H7 (cell line): ENCODE measurements at places on chromosomes 1 and 21. TPM values are rescaled to one million over a fixed set of nuclear protein-coding genes. Genes with fewer than 3 reads are reported as not detected.

Gene NUP210L
- total RNA-seq = 0.03 TPM in 1 of 2 replicates, not detected in the other

Gene GBP6
- not detected in 2 replicates for total RNA-seq

Gene PHC2
- 43.9 and 50.5 TPM in 2 replicates for total RNA-seq

Gene DCDC2B
- not detected in 2 replicates for total RNA-seq

Gene ARTN
- total RNA-seq = 9.7 and 11.3 TPM in 2 replicates

Gene CCDC30
- 0.87 and 1.4 TPM in 2 replicates for total RNA-seq

Gene OR2G6
- not detected in 2 replicates for total RNA-seq

Gene C1orf74
- total RNA-seq = 5.9 and 6.1 TPM in 2 replicates

Gene SNX7
- 27.1 and 30.0 TPM in 2 replicates for total RNA-seq

- no peak for DNase-seq
These were observed 128.9 kb downstream of the GRIK1 start for GRCh38 chr21:29810871-29811270.

DNA sequence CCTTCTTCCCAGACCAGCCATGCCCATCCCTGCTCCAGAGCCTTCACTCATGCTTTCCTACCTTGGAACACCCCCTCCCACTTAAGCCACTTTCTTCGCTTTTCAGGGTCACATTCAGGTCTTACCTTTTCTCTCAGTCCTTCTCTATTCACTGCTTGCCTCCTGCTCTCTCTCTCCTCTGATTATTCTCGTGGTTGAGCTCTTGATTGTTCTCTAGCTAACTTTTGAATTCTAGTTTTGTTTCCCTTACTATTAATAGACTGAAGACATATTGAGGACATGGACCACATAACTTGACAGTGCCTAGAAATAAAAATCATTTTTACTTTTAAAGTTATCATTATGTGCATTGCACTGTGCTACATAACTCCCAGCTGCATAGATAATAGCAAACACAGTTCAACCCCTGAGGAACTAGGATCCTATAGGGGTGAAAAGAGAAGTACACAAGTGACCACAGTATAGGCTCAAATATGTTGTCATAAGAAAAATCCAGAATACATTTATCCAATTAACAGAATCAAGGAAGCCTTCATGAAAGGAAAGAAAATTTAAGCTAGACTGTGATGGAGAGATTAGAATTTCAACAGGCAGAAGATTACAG, 21.5 kb downstream of the INSL5 start:
- DNase-seq = no peak

DNA sequence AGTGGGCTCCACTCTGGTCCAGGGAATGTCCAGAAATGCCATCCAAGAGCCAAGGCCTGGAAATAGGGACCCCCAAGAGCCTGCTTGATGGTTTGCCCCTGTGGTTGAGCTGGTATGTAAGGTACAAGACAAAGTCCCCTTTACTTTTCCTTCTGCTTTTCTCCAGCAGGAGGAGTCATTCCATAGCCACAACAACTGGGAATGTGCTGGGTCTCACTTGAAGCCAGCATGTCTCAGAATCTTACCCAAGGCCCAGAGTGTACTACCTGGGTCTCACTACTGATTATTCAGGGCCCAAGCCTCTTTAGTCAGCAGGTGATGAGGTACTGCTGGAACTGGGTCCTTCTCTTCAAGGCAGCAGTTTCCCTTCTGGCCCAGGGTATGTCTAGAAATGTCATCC, 62.1 kb upstream of the CD55 start:
- DNase-seq = no peak

DNA sequence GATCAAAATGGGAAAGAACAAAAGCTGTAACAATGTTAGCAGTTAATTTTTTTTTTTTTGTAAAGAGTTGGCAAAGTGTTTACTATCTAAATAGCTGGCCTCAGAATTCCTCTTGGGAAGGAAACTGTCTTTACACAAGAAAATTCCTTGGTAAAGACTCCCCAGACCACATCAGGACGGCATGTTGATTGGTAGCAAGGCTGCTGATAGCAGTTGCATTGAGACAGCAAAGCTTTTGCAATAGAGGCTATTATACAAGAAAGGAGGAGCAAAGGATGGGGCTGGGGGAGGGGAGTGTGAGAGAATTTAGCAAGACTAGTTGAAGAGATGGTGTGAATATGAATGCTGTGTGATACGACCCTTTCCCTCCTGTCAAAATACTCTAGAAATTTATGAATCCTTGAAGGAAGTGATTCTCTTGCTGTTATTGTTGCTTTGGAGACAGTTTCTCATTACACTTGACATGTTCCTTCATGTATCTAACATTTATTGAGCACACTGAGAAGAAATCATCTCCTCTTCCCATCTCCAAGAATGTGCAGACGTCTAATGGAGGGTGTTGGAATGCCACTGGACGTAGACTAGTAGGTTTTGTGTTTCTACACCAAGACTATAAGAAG, 355.6 kb downstream of the SIPA1L2 start:
- DNase-seq = no peak

- no peak for DNase-seq
These were observed 38.6 kb upstream of the GADD45A start for GRCh38 chr1:67646145-67647035.

- no peak for DNase-seq
These were observed 38.2 kb downstream of the BRINP2 start for GRCh38 chr1:177208920-177209319.

DNA sequence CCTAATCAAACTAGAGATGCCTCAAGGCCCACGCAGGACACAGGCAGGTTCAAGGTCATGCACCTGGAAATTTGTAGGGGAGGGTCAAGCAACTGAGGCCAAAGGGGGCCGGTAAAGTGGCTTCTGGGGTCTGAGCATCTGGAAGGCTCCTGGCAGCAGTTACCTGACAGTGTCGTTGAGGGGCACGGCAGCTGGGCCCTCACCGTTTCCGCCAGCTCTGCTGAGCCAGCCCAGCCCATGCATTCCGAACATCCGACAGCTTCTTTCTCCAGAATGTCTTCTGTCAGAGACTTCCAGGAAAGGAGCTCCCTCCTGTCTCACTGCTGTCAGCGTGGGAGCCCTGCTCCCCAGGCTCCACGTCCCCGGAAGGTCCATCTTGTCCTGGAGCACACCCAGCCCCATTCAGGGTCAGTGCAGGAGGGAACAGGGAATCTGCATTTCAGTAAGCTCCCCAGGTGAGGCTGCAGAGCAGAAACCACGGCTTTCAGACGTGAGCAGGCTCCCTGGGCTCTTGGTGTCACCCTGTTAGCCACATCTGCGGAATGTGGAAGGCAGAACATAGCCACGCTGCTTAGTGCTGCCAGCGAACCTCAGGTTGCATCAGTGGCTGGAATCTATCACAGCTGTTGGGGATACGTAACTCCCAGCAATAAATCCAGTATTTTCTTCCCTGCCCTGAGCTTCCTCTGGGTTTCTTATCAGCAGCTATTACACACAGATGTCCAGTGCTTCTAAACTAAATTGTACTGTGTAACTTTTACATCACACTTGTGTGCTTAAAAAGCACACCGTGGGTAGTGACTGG, 36.3 kb upstream of the FAM3B start:
- DNase-seq = no peak

DNA sequence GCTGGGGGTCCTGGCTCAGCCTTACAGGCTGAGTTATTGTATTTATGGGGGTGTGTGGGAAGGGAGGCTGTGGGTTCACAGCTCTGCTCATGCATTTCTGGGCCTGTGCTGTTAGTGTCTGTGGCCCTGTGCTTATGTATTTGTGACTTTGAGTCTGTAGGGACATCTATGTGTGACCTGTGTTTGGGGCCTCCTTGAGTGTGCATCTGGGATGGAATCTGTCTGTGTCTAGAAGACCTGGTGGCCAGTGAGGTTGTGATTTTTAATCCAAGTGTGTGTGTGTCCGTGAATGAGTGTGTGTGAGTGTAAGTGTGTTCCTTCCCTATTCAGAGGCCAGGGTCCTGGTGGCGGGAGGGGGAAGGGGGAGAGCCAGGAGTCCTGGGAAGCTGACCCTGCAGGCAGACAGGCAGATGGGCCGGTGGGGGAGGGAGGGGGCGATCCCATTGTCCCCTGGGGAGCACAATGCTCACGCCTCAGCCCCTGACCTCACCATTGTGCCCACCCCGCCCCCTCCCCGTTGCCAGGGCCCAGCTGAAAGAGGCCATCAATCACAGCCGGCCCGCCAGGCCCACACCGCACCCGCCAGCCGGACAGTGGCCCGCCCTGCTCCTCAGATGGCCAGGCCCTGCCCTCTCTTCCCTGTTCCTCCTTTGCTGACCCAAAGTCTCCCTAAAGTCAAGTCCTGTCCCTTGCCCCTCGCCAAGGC, 19.6 kb downstream of the SLC27A3 start:
- peak; percentile 81 for DNase-seq

GRCh38 chr1:213389061-213389581, 338.1 kb downstream of the RPS6KC1 start:
- peak; percentile 37 for DNase-seq

- DNase-seq = no peak
These were observed 36.6 kb downstream of the DMRTB1 start for GRCh38 chr1:53495633-53496345.

DNA sequence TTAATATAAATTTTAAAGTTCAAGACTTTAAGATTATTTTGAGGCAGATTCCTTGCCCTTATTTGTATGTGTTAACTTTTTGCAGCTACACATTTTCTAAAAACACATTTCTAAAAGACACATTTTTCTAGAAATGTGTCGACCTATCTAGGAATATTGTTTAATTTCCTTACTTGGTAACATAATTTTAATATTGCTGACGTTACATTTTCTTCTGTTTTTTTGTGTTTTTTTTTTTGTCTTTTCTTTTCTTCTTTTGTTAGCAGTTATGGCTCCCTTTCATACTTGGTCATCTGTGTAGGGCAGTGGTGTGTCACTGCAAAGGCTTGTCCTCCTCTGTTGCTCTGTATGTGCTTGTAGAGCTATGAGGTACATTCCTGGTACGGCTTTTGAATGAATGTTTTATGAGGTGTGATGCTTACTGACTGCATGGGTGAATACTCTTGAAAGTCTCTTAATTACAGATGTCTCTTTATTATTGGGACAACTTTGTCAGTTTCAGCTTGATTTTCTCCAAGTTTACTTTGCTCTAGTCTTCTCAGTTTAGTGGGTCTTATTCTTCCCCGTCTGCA, 30.1 kb downstream of the LRRC8D start:
- no peak for DNase-seq

DNA sequence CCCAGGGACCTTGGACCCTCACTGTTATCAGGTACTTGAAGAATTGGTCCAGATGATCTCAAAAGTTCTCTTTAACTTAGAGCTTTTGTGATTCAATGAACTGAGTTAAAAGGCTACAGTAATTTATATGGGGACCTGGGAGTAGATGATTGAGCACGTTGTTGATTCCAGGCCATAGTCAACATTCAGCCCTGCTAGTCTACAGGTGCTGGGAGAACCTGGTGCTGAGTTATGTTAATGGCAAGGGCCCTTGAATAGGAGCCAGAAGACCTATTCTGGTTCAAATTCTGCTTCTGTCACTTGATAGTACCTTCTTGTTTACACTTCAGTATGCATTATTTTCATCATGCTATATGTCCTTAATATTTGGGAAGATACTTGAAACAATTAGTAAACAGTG, 11.2 kb downstream of the DYRK3 start:
- DNase-seq = no peak

DNA sequence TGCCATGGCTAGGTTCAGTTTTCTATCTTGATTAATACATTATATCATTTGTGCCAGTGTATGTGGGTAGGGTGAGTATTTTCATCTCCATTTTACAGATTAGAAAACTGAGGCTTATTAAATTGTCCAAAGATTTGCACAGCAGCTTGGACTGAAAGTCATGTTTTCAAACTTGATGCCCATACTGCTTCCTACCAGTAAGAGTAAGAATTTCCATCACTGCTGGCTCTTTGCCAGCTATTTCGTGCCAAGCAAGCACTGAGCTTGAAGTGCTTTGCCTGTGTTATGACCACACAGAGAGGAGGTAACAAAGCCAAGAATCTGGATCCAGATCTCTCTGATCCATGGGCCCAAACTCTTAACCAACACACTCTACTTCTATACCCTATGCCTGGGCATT, 295.0 kb downstream of the VAV3 start:
- DNase-seq = no peak

DNA sequence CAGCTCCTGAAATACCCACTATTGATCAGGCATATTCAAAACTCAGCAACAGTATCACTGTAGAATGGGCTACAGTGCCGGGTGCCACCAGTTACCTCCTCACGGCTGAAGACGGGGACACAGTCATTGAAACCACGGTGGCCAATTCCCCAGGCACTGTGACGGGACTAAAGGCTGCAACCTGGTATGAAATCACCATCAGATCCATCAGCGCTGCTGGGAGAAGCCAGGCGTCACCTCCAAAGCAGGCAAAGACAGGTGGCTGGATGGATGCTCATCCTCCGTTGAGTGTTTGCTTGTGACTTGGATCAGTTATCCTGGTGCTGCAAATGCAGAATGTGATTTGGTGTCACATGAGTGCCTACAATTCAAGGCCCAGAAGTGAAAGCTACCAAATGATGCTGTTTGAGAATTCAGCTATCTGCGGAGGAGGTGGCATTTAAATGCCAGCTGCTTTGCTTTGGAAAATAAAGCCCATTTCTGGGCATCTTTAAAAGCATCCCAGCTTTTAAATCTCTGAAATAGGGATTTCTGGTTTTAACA, 5.1 kb downstream of the FNDC7 start:
- no peak for DNase-seq

DNA sequence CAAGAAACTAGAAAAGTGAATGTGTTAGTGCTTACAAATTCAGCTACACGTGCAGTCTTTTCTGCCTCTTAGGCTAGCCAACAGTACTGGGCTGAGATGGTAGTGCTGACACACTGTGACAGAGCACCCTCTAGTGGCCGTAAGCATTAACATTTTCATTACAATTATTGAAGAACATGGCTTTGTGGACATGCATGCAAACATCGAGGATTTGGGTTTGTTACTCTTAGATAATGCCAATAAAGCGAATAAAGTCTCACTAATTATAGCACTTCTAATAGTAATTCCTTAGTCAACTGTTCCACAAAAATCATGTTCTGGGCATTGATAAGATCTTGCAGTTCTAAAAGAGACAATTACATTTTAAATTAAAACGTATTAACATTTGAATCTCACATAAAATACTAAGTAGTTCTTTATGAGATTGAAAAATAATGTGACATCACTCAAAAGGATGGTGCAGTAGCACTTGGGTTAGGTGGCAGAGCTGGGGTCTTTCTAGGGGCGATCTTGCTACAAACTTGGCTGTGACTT, 47.1 kb downstream of the MYSM1 start:
- peak; percentile 32 for DNase-seq
